Femur (tissue), 1 donor: ENCODE measurements at places on chromosomes 1 and 21.

GRCh38 chr1:20358761-20359263 lies 68.1 kb downstream of the VWA5B1 start:
- DNase-seq, result peak; percentile 79

DNA sequence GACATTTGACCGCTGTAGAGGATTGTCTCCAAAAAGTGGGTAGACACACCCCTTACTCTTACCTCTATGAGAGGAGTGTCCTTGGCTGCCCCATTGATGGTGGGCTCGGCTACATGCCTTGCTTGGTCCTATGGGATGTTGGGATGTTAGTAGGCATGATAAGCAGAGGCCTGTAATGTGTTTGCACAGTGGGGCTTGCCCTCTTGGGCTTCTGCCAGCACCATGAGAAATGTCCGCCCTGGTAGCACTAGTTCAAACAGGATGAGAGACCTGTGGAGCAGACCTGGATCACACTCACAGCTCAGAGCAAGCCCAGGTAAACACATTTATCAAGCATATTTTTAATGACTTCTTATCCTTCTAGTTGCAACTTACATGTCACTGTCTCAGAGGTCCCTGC lies 54.2 kb downstream of the SH3GLB1 start:
- DNase-seq, result no peak

DNA sequence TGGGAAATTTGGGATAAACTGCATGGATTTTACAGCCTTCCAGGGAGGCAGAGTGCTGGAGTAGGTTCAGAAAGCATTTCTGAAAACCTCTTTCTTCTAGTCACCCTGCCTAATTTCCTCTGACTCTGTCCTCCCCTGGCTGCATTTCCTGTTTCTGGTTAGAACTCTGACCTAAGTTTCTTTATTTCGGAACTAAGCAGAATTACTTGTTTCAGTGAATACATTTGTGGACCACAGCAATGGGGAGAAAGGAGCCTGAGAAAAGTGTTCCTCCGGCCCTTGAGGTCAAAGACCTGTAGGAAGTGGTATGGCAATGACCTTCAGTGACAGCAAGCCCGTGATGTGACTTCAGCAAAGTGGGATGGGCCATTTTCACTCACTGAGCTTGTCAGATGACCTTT lies 173.4 kb upstream of the RUNX1 start:
- DNase-seq, result no peak

GRCh38 chr21:44415073-44416025 lies 40.0 kb upstream of the LRRC3 start:
- DNase-seq, result no peak

DNA sequence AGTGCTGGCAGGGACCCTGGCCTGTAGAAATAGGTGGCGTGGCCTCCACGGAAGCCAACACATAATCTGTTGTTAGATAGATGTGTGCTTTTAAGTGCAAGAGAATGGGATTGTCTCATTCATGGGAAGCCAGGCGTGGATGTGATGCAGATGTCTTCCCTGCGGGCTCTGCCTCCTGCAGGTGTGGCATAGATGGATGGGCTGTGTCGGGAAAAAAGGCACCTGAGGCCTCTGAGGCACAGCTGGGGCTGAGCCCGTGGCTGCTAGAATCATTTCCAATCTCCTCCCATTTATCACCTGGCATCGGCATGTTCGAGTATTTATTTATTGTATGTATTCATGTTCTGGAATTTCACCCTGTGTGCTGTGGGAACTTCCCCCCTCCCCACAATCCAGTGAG lies 353.4 kb upstream of the AJAP1 start:
- no peak for DNase-seq

- no peak for DNase-seq
These were observed 13.1 kb downstream of the SDC3 start for GRCh38 chr1:30895382-30895943.

DNA sequence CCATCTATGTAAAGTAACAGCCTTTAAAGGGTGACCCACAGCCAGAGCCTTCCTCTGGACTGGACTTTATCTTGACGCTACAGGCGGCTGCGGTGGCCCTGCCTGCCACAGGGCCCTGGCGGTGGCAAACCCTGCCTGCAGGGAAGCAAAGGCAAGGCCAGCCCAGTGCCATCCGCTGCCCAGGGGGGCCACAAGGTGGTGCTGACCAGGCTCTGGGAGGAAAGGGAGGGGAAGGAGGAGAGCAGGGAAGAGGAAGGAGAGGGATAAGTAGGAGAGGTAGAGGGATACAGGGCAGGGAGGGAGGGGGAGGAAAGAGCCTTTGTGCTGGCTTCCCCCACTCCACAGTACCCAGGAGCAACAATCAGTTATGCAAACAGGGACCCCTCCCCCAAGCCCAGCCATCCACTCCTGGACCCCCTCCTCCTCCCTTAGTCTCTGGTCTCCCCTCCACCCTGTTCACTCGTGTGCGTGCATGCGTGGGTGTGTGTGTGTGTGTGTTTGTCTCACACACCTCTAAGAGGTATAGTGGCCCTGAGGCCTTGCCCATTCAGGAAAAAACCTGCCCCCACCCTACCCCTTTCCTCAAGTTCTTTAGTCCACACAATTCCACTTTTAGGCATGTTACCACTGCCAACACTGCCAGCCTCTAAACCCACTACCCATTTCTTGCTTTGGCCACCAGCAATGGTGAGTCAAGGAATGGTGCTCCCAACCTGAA lies 30.3 kb downstream of the SSBP3 start:
- no peak for DNase-seq

- DNase-seq, result peak; percentile 50
These were observed 550.2 kb downstream of the USP25 start for GRCh38 chr21:16279731-16280581.

GRCh38 chr1:206658264-206658980 lies 23.1 kb downstream of the DYRK3 start:
- DNase-seq, result peak; percentile 76

DNA sequence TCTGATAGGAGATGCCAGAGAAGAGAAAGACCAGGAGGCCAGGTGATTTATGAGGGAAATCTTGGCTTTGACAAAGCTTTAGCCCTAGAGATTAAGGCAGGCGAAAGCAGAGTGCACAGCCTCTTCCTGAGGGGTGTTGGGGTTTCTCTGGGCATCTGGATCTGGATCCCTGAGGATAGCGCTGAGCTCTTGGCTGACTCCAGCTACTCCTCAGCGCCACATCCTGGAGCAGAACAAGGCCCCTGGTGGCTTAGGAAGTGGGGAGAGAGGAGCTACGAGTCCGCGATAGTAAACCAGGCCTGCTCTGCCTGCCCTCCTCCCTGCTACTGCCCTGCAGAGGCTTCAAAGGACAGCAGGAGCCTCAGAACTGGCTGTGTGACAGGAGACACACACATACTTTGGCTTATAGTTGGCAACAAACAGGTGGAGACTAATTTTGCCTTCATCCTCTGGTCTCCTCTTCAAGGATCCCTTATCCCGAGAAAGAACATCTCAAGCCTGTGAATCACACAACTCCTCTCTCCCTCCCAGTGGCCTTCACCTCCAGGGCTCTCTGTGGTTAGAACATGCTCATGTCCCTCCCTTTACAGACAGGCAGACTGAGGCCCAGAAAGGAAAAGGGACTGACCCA lies 66.9 kb downstream of the TRABD2B start:
- DNase-seq, result no peak

- peak; percentile 34 for DNase-seq
These were observed 622.4 kb upstream of the PKN2 start for GRCh38 chr1:88061492-88062177.

- no peak for DNase-seq
These were observed 162.4 kb downstream of the PGBD5 start for GRCh38 chr1:230263568-230264195.

GRCh38 chr1:94907136-94907535 lies 19.8 kb downstream of the CNN3 start:
- no peak for DNase-seq

DNA sequence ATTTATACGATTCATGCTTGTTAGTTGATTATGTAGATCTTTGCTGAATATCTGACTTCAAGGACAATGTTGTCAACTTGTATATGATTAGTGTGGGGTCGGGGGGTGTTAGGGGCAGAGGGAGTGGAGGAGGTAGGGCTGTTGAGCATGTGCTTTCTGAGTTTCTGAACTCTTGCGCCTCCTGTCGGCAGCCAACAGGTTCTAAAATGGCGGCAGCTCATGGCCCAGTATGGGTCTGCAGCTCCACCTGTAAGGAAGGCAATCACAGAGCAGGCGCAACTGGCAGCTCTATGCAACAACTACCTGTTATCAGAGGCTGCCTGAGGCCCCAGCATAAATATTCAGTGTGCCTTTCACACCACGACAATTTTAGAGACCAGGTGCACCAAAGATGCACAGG lies 205.8 kb upstream of the PLXNA2 start:
- DNase-seq, result no peak

- DNase-seq, result no peak
These were observed 26.9 kb upstream of the C1orf21 start for GRCh38 chr1:184359909-184360308.

GRCh38 chr1:97902067-97902466 lies 18.8 kb downstream of the DPYD start:
- DNase-seq, result no peak

- peak; percentile 80 for DNase-seq
These were observed 1.9 kb upstream of the IRF2BP2 start for GRCh38 chr1:234611847-234612351.

DNA sequence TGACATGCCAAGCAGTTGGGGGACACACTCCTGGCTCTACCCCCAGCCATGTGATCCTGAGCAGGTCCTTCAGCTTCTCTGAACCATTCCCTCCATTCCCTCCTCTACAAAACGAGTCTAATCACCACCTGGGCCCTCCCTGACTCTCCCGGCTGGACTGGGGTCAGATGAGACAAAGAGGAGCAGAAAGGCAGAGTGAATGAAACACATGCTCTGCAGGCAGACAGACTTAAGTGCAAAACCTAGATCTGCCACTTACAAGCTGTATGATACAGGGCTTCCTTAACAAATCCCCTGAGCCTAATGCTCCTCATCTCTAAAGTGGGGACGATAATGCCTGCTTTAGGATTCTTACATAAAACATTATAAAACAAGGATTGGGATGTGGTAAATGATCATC lies 17.3 kb downstream of the RIMS3 start:
- no peak for DNase-seq

- DNase-seq, result no peak
These were observed 38.2 kb downstream of the TP73 start for GRCh38 chr1:3690282-3691065.

DNA sequence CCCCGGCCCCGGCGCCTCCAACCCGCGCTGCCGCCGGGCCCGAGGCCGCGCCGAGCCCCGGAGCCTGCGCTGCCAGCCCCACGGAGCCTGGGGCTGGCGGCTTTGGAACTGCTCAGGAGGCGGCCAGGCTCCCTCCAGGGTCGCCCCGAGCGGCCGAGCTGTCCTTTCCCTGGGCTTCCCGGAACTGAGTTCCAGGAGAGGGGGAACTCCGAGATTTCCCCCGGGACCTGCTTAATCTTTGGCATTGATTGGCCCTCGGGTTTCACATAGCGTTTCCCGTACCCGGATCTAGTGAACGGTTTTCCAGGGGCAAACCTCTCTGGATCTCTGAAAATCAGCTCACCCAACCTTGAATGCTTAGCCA lies 504 bp downstream of the H6PD start:
- peak; percentile 65 for DNase-seq

DNA sequence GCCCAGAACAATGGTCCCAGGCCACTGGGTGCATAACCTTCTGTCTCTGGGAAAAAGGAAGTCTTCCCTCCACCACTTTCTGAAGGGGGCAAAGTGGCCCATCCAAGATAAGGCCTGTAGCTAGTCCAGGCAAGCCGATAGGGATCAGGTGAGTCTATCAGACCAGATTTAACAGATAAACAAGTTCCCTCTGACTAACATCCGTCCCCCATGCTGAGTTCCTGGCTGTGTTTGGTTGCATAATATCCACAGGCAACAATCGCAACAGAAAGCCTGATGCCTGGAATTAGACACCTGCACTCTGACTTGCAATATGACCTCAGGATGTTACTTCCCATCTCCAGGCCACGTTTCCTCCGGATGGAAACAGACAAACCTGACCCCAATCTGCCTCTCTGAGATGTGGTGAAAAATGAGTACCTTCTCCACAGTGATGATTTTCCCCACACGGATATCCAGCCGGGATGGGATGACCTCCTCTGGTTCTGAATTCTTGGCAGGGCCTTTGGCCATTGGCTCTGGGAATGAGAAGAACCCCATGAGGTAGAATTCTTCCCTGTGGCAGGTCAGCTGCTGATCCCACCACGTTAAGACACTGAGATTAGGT lies 36.4 kb downstream of the YARS1 start:
- DNase-seq, result no peak

GRCh38 chr1:243924588-243925349 lies 74.7 kb upstream of the AKT3 start:
- no peak for DNase-seq

- no peak for DNase-seq
These were observed 67.6 kb upstream of the C8B start for GRCh38 chr1:57033222-57034001.

- no peak for DNase-seq
These were observed 149.6 kb downstream of the RHOU start for GRCh38 chr1:228884615-228885566.

DNA sequence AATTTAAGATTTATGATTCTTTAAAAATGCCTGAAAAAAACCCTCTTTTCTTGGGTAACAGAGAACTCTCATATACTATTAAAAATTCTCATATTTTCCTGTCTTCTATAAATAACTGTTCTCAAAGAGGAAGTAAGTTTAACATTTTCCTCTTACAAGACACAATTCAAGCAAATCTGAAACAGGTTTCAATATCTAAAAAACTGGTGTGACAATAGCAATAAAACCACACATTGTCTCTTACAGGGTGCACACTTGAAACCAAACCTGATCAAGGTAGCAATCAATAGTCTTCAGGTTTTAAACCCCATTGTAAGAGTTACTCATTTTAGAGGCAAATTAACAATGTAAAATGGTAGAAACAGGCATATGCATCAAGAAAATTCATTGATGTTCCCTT lies 28.0 kb downstream of the FUBP1 start:
- DNase-seq, result no peak

- peak; percentile 69 for DNase-seq
These were observed 517 bp downstream of the LRIG2 start for GRCh38 chr1:113073479-113073950.

- DNase-seq, result no peak
These were observed at the start of gene TINAGL1 for GRCh38 chr1:31576201-31576669. TSS of gene TINAGL1 (plus strand) at chr1:31576515. CDS start at chr1:31577149, 634 bp downstream.

- DNase-seq, result no peak
These were observed 113.6 kb upstream of the GRIK3 start for GRCh38 chr1:37147906-37148305.
